ENCODE measurements at places on chromosomes 6 and 20. TPM values are rescaled to one million over a fixed set of nuclear protein-coding genes. Genes with fewer than 3 reads are reported as not detected.

DCDC2 gene
- total RNA-seq: not detected

DEF6 gene
- 153 TPM for total RNA-seq

GRCh38 chr6:40910260-40910893 lies 128.6 kb downstream of the UNC5CL start:
- peaks cover 37% of the 10 kb centered on the region for H3K27me3 ChIP-seq
- no peak for DNase-seq
- peaks cover 11% of the 10 kb centered on the region for H3K4me1 ChIP-seq
- H3K4me3 ChIP-seq: no peak overlapping the region

- H3K27me3 ChIP-seq: peaks cover 3% of the 10 kb centered on the region
- no peak overlapping the region for H3K27ac ChIP-seq
Observed at GRCh38 chr6:47292944-47293343, 16.8 kb downstream of the TNFRSF21 start.

DNA sequence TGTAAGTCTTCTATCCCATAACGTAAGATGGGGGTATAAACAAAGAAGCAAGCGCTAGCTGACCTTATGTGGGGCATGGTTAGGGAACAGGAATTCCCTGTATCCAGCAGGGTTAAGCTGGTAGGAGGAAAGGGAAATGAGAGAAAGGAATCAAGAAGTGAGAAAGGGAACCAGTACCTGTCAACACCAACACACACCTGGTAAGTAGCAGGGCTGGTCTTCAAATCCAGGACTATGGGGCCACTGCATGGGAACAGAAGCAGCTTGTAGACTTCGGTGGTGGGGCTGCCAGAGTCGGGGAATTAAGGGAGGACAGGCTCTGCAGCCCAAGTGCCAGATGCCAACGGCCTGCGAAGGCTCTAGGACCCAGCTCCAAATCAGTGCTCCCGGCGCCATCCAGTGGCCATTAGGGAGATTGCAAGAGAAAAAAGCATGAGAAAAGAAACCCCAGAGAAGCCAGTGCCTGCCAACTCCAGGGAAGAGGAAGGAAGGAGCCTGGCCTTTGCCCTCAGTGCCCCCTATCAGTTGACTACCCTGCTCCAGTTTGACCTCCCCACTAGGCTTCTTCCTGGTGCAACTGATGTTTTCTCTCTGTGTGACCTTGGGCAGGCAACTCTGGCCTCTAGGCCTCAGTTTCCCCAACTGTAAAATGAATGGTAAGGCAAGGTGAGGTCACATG lies 15.8 kb upstream of the RBPJL start:
- H3K27ac ChIP-seq: no peak overlapping the region
- peaks cover 54% of the 10 kb centered on the region for H3K27me3 ChIP-seq
- H3K36me3 ChIP-seq: peaks cover 2% of the 10 kb centered on the region
- DNase-seq: peak; percentile 77
- no peak overlapping the region for H3K4me3 ChIP-seq

DNA sequence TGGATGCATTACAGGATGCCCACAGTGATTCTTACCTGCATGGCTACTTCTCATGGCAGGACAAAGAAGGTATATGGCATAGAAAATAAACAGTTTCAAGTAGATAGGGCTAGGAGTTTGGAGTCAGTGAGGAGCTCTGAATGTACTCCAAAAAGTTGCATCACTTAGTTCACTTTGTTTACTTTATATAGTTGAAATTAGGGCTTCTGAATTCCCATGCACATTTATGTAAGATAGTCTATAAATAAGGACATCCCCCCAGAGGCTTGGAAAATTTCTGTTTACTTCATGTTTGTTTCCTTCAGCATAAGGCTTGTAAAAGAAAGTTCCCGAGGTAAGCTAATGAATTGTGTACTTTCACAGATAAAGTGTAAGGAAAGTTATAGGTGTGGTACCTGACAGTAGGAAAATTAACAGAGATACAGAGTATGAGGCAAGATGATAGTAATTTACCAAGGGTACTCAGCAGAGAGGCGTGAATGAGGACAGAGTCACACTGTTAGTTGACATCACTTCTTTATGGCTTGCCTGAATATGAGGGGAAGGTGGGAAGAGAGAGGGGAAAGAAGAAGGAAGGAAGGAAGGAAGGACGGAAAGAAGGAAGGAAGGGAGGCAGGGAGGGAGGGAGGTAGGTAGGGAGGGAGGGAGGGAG lies 51.1 kb downstream of the ADTRP start:
- no peak for DNase-seq
- H3K4me1 ChIP-seq: peaks cover 32% of the 10 kb centered on the region
- H3K36me3 ChIP-seq: peaks cover 1% of the 10 kb centered on the region
- H3K27ac ChIP-seq: no peak overlapping the region
- H3K4me3 ChIP-seq: no peak overlapping the region

- no peak for DNase-seq
- H3K27ac ChIP-seq: no peak overlapping the region
- no peaks in the 10 kb centered on the region for H3K27me3 ChIP-seq
Observed at GRCh38 chr6:108570517-108570916, 9.8 kb downstream of the FOXO3 start.

Data from activated CD8-positive, alpha-beta memory T cell treated with anti-CD3 and anti-CD28 coated beads, Interleukin-2, amount 10 ng/mL, durations not matched to agents 7 days and 5 days (primary cell).